ENCODE measurements at places on chromosomes 4 and X.

DNA sequence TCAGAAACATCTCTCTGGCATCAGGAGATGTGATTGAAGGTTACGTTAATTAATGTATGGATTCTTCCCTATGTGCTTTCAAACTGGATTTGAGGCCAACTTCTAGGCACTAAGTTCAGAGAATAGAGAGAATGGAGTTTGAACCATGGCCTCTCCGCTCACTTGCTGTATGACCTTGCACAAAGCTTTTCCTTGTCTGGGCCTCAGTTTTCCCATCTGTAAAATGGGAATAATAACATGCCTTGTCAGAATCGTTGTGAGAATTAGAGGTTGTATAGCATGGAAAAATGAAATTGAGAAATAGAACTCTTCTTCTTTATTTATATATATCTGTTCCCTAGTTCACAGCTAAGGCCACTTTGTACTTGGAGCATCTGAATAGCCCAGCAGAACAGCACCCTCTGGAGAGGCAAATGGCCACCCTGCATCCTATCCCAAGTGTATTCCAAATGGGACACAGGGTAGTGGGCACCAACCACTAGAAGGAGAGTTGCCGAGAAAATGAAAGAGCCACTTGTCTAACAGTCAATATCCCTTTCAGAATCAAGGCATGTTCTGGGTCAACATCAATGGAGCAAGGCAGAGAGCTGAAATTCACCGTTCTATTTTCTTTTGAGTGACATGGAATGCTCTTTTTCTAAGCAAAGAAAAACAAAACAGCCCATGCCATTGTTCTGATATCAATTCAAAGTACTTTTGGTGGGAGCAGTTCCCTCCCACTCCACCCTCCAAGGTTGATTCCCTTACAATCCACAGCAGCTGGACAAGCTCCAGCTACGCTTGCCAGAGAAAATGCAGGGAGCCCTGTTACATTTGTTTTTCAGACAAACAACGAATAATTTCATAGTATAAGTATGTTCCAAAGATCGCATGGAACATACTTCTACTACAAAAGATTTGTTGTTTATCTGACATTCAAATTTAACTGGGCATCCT is 23.3 kb upstream of the MTM1 start:
- DNase-seq: no peak

DNA sequence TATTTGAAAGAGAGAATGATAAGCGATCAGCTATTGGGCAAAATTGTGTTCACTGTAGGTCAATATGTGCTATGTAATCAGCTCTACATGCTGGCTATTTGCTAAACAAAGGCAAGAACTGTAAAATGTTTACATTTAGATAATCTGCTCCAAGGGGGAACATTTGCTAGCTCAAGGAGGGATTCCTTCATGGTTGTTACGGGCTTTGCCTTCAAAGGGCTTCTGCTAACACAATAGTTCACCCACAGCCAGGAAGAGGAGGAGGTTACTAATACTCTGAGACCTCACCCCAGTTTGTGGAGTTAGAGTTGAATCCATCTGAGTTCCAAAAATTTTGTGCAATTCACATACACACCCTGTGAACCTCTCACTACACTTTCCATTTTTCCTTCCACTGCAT is 107.6 kb upstream of the BMP3 start:
- no peak for DNase-seq

- no peak for DNase-seq
These were observed 1622.4 kb upstream of the PCDH10 start for GRCh38 chr4:131526686-131527085.

DNA sequence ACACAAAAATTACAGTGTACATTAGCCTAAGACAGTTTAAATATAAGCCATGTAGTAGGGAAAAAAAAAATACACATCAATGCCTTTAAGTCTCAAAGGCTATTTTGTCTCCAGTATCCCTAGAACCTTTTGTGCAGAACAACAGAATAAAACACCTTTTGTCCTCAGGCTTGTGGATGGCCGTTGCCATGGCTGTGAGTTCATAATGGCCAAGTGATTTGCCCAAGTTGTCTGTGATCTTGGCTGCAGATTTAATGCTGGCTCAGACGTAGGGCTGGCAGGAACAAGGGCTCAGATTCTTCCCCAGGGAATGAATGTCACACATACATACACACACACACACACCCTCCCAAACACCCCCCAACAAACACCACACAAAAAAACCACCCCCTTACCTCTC is 25.3 kb downstream of the GPM6B start:
- DNase-seq: peak; percentile 38

- DNase-seq: no peak
These were observed 338.7 kb downstream of the PCDH18 start for GRCh38 chr4:137193564-137193963.

- DNase-seq: peak; percentile 61
These were observed 18.2 kb upstream of the DDIT4L start for GRCh38 chr4:100208459-100208858.

DNA sequence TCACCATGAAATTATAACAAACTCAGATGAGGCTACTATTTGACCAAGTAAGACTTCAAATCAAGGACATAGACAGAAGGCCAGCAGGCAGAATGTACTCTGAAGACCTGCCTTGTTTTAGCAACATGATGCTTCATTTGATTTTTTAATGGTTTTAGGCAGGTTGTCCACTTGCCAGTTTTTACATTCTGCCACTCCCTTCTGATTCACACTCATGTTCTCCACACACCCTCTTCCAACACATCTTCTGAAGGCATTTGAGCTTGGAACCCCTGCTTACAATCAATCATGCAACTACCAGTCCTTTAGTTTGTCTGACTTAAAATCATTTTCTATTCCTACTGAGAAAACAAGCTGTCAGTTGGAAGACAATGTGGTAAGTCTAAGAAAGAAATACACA is 114.9 kb upstream of the SMIM31 start:
- DNase-seq: no peak

DNA sequence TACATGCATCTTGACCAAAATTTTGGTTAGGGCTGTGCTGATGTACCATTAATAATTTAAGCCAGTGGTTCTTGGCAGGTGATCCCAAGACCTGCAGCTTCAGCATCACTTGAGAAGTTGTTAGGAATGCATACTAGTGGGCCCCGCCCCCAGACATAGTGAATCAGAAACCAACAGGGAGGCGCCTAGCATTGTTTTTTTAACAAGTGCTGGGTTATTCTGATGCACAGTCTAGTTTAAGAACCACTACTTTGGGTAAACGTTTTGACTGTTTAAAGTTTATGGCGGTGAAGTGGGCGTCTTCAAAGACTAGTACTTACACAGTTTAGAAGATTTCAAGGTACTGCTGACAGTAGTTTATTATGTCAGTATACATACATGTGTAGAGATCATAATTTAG is 23.6 kb downstream of the FAM199X start:
- DNase-seq: no peak

- no peak for DNase-seq
These were observed 139.5 kb downstream of the STIM2 start for GRCh38 chr4:27000122-27000521.

DNA sequence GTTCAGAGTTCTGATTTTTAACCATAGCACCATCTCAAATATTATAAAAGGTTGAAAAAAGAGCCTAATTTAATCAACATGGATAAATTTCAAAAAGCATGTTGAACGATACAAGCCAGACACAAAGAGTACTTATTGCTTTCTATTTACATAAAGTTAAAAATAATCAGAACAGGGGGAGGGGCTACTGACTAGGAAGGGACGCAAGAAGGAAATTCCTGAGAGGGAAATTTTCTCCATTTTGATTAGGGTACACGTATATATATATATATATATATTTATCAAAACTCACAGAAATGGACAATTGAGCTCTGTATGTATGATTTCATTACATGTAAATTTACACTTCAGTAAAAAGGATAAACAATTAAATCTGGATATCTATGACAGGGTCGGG is 482 bp upstream of the MBTPS2 start:
- DNase-seq: peak; percentile 33

Data from fibroblast of mammary gland (primary cell).